ENCODE measurements at places on chromosomes 1 and 21.

DNA sequence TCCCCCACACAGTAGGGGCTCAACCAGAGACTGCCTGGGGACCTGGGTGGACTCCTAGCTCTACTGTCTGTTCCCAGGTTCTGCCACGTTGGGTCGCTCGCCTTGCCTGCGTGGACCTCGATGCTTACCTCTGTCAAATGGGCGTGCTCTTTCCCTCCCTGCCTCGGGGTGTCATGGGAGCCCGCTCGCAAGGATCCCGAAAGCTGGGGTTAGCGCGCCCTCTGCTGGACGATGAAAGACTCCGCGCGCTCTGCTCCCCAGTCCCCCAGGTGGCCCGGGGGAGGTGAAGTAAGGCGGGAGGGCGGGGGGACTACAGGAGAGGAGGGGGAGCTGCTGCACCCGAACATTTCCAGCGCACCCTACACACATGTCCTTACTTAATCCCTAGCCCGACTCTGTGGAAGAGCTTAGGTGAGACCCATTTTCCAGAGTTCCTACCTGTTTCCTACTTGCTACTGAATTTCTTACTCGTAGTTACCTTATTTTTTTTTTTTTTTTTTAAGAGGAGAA is 2.3 kb upstream of the BSND start:
- DNase-seq: peak; percentile 82

- DNase-seq: no peak
Measured at GRCh38 chr1:222042120-222042519, 300.2 kb upstream of the DUSP10 start.

DNA sequence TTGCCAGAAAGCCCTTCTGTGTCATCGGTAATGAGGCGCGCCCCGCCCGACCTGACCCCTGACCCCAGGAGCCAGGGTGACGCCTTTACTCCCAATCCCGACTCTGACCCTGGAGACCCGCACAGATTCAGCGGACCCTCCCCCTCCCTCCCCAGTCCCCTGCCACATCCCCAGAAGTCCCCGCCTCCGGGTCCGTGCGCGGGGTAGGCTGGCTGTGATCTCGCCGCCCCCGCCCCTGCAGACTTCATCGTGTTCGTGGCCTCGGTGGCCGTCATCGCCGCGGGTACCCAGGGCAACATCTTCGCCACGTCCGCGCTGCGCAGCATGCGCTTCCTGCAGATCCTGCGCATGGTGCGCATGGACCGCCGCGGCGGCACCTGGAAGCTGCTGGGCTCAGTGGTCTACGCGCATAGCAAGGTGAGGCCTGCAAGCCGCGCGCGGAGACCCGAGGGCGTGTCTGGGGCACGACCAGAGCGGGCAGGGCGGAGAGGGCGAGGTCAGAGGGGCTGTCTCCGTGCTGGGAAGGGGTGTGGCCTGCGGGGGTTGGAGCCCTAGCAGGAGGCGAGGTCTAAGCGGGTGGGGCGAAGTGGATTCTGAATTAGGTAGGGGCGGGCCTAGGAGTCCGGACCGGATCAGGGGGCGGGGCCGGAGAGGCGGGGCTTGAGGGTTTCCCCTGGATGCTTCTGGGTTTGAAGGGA is 34.8 kb downstream of the KCNQ4 start:
- DNase-seq: peak; percentile 85

DNA sequence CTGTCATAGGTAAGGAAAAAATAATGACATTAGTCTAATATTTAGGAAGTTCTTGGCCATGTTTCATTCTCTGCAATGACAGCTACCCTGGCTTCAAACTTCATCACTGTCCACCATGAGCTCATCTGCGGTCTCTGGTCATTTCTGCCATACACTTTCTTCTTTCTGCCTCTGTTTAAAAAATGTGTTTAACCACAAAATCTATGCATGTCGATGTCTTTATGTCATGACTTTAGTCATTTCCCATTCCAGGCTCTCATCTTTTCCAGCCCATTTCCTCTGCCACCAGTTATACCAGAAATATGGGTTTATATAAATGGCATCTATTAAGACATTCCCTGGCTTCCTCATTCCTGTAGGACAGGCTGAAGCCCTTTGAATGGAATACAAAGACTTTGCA is 68.5 kb upstream of the DUSP10 start:
- DNase-seq: no peak

GRCh38 chr1:9555942-9556341 is 16.7 kb downstream of the SLC25A33 start:
- DNase-seq: no peak

DNA sequence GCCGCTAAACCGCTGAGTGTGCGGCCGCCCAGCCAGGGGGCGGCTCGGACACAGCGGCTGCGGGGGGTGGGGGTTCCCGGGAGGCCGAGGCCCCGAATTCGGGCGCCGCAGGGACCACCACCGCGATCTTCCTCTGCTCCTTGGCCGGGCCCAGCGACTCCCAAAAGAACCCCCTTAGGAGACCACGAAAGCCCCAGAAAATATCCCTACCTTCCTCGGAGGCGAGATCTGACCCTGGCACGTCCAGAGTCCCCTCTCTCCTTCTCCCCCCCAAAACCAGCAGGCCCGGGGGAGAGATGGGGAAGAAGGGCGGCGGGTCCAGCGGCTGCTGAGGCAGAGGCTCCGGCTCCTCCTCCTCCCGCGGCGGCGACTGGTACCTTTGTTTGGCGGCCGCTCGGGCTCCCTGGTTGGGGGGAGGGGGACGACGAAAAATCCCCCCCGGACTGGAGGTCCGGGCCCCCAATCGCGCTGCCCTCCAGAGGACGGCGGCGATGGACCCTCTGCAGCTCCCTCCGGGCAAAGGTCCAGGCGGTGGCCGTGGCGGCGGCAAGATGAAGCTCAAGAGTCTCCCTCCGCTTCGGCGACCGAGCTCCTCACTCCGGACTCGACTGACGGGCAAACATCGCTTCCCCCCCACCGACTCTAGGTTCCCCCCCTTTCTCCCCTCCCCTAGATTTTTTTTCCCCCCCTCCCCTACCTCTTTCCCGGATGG is at the start of gene ARID4B:
TSS of gene ARID4B (minus strand) at position 621 of the 712 bp plus-strand sequence. CDS start 1,260 bp downstream, outside the sequence.
- no peak for DNase-seq

DNA sequence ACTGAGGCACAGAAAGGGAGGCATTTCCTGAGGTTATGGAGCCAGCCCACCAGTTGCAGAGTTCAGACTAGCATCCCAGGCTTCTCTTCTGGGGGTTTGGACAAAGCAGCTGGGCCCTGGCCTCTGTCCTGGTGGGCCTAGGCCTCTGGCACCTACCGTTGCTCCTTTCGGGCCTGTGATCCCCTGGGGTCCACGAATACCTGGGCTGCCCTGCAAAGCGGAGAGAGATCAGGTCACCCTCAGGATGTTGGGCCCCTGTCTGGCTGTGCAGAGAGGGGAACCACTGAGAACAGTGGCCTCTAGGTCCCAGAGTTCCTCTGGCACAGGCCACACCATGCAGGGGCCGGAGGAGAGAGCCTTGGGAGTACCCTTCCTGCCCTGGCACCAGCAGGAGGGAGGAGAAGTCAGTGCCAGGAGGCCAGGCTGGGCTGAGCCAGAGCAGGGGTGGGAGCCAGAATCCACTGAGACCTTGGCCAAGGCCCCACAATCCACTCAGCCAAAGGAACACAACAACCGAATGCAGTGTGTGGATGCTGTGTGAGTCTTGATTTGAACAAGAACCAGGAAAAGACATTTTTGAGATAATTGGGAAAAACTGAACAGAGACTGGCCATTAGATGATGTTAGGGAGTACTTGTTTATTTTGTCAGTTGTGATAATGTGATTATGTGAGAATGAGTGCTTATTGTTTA is 8.9 kb downstream of the COL9A2 start:
- no peak for DNase-seq

- DNase-seq: no peak
Measured at GRCh38 chr21:38788275-38788905, 17.3 kb upstream of the ETS2 start.

DNA sequence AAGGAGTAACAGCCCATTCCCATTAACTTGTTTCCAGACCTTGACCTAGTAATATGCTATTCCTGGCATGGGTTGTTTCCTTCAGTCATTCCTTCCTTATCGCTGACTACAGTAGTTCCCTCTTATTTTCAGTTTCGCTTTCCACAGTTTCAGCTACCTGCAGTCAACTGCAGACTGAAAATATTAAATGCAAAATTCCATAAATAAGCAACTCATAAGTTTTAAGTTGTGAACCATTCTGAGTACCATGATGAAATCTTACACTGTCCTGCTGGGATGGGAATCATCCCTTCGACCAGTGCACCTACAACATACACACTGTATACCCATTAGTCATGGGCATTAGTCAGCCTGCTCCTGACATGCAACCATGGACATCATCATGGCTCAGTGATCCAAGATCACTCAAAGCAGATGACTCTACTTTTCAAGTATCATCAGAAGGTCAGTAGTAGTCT is 66.7 kb downstream of the CCDC30 start:
- DNase-seq: no peak

DNA sequence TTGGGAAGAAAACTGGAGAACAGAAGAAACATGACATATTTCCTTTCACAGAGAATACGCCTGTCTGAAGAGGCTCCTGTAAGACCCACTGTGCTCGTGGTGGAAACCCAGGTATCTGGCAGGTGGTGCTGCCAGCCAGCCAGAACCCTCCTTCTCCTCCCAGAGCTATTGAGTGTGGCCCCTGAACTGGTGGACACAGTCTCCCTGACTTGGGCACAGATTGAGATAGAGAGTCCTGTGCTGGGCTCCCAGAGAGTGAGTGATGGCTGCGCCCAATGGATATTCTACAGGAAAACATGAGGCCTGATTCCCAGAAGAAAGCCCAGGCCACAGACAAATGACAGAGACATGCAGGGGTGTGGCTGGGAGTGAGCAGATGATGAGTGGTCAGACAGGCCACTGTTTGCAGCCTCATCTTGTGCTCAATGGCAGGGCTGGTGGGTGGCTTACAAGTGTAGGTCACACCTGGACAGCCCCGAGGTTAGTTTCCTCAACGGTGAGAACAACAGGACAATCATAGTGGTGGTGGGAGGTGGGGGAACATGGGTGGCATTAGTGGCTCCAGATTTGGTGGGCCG is 127.9 kb downstream of the PTPRU start:
- DNase-seq: no peak

DNA sequence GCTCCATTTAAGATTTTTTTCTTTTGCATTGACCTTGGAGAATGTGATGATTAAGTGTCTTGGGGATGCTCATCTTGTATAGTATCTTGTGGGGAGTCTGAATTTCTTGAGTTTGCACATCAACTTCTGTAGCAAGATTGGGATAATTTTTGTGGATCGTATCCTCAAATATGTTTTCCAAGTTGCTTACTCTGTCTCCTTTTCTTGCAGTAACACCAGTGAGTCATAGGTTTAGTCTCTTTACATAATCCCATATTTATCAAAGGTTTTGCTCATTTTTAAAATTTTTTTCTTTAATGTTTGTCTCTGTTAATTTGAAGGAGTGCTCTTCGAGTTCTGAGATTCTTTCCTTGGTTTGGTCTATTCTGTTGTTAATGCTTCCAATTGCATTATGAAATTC is 41.7 kb upstream of the ANGPTL1 start:
- DNase-seq: no peak

DNA sequence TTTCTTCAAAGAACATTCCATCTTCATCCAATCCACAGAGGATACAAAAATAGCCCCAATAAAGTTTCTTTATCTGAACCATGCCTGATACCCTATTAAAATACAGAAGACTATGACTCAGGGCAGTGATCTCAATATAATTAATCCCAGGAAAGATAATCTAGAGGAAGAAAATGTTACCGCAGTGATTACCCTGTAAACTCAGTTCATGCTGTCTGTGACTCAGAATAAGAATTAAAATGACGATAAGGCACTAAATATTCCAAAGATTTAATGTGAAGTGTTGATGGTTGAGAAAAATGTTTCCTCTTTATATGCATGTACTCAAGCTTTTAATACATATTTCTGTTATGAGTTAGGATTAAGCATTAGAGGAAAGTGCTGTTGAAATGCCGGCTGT is 88.6 kb upstream of the LYPLAL1 start:
- no peak for DNase-seq

GRCh38 chr1:65409314-65409713 is 11.2 kb upstream of the LEPR start:
- DNase-seq: no peak

GRCh38 chr1:6365047-6365446 is 28.5 kb downstream of the ACOT7 start:
- DNase-seq: no peak

DNA sequence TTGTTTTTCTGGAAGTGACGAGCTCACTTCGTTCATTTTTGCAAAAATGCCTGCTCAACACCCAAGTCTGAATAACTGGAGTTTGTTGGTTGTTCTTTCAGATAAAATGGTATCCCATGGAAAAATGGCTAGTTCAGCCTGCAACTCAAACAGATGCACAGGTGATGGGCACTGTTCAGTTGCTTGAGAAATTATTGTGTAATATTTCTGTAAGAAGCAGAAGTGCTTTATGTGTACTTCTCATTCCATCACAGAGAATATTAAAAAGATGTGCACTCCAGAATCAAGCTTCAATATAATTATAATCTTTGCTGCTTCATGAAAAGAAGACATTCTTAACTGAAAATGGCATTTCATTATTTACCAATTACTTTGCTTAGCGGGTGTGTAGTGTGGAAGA is 9.1 kb downstream of the SYT2 start:
- no peak for DNase-seq

DNA sequence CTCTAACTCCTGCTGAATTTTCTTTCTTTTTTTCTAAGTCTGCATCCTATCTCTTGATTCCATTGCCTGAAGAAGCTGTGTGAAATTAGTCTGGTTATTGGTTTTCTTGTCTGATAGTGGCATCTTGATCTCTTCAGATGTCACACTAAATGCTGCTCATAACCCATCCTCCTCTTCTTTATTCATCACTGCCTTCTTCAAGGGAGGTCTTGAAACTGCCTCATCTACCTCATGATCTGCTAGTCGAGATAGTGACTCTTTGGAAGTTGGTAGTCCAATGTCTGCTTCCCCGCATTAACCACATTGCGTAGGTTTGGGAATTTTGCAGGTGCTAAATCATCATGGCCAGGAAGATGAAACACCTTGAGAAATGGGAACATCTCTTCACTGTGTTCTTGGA is 15.7 kb downstream of the DYRK3 start:
- no peak for DNase-seq

GRCh38 chr21:32207406-32207716 is 71.5 kb downstream of the MIS18A start:
- no peak for DNase-seq

DNA sequence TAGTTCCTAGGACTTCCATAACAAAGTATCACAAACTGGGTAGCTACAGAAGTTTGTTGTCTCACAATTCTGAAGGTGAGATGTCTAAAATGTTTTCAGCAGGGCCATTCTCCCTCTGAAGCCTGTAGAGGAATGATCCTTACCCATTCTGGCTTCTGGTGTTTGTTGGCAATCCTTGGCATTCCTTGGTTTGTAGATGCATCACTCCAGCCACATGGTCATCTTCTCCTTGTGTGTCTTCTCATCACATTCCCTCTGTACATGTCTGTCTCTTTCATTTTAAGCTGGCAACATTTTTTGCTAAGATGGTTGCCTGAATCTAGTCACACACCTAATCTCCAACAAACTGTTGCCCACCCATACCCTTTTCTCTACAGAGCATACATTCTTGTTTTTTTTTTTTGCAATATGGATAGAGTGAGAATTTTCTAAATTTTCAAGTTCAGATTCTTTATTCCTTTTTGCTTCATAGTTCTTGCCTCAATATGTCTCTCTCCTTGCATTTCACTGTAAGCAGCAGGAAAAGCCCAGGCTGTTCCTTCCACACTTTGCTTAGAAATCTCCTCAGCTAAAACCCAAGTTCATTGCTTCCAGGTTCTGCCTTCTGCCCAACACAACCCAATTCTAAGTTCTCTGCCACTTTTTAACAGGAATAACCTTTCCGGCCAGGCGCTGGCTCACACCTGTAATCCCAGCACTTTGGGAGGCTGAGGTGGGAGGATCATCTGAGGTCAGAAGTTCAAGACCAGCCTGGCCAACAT is 18.3 kb downstream of the ZBED6 start:
- no peak for DNase-seq
